HCT116 (cell line): ENCODE measurements at places on chromosomes 12 and 14.

- DNase-seq: no peak
These were observed 217.9 kb downstream of the AEBP2 start for GRCh38 chr12:19657118-19657731.

DNA sequence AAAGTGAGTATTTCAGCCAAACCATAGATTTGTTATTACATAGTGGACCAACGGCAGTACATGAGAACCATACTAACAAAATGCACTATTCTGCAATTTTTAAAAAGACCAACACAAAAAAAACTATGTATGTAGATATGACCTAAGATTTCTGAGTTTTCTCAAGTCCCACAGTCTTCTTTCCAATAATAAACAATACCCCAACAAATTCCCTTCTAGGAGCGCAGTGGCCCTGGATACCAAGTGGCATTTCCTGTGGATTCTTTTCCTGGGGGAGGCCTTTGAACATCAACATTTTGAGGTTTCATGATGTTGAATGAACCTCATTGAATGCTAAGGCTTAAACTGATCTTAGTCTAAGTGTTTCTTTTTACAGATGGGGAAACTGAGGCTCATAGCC lies 210.5 kb downstream of the BCAT1 start:
- DNase-seq: no peak

GRCh38 chr14:37143475-37143874 lies 28.9 kb downstream of the SLC25A21 start:
- no peak for DNase-seq

- DNase-seq: no peak
These were observed 1.8 kb downstream of the IFT43 start for GRCh38 chr14:75987201-75987970.

DNA sequence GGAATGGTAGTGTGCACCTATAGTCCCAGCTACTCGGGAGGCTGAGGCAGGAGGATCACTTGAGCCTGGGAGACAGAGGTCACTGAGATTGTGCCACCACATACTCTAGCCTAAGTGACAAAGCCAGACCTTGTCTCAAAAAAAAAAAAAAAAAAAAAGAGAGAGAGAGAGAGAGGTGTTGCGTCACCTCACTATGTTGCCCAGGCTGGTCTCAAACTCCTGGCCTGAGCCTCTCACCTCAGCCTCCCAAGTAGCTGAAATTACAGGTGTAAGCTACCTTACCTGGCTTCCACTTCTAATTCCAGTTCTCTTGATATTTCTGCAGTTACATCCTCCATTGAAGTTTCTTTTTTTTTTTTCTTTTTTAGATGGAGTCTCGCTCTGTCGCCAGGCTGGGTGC lies 94.3 kb downstream of the PRICKLE1 start:
- DNase-seq: no peak

GRCh38 chr14:102029956-102030355 lies 56.9 kb downstream of the HSP90AA1 start:
- DNase-seq: no peak
